SK-N-SH (cell line): ENCODE measurements at places on chromosomes 7 and 10.
A peak's percentile ranks its signal among the peaks of the same experiment; 100 is the strongest.

DNA sequence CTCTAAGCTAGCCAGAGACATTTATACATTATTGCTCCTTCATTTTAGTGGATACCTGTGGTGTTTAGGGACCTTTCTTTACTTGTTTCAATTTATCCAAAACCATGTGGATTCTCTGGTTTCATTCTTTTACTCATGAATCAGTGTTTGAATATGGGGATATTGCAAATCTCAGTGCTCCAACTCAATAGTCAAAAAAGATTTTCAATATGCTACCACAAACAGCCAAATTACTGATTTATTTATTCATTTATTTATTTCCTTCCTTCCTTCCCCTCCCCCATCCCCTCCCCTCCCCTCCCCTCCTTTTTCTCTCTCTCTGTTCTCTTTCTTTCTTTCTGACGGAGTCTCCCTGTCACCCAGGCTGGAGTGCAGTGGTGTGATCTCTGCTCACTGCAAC lies 253.1 kb upstream of the IMMP2L start:
- no peak for DNase-seq

- DNase-seq = no peak
Observed at GRCh38 chr10:104260775-104261115, 6.1 kb downstream of the GSTO1 start.

- no peak for DNase-seq
Observed at GRCh38 chr10:71077796-71078453, 134.4 kb upstream of the UNC5B start.

GRCh38 chr7:22083704-22084240 lies 138.1 kb upstream of the CDCA7L start:
- DNase-seq = no peak

DNA sequence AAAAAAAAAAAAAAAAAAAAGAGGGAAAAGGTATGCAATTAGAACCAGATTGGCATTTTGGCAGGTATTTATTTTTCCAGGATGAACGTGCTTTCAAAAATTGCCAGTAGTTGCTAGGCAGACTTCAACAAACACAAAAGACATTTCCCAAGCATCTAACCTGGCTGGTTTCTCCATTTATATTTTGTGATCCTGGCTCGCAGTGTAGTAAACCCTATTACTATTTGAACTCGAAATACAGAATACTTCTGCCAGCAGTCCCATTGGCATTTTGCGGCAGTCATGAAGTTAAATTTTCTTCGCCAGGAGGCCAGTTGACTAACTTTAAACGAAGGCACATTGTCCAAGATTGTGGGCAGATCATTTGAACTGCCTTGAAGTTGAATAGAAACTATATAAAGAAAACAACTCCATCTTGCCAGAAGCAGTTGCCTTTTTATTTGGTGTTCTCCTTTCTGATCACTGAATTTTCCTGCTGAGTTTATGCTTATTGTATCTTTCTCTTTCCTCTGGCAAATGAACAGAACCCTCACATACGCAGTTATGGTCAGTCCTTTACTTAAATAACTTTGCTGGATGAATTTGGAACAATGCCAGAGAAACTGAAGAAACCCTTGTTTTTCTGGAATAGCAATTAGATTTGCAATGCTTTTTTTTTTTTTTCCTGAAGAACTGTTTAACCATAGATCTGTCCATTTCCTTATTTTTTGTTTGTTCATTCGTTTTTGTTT lies 132.9 kb downstream of the BICC1 start:
- no peak for DNase-seq

- peak; percentile 29 for DNase-seq
Observed at GRCh38 chr10:17737027-17737965, 14.7 kb upstream of the TMEM236 start.

DNA sequence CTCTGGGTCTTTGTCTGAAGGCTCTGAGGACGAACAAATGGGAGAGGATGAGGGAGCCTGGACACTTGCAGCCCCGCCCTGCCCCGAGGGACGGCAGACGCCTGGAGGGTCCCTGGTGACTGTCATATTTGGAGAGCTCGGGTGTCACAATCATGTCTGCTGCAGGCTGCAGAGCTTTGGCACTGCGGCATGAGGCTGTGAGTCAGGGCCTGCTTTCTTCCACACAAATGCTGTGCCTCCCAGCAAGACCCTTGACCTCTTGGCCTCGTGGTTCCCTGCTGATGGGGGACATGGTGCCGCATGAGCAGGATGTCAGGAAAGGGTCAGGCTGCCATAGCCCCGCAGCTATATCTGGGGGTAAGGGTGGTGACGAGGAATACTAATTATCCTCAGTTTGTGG lies 64.9 kb upstream of the PPIF start:
- DNase-seq = no peak

- DNase-seq = no peak
Observed at GRCh38 chr7:13852281-13852968, 137.0 kb downstream of the ETV1 start.

DNA sequence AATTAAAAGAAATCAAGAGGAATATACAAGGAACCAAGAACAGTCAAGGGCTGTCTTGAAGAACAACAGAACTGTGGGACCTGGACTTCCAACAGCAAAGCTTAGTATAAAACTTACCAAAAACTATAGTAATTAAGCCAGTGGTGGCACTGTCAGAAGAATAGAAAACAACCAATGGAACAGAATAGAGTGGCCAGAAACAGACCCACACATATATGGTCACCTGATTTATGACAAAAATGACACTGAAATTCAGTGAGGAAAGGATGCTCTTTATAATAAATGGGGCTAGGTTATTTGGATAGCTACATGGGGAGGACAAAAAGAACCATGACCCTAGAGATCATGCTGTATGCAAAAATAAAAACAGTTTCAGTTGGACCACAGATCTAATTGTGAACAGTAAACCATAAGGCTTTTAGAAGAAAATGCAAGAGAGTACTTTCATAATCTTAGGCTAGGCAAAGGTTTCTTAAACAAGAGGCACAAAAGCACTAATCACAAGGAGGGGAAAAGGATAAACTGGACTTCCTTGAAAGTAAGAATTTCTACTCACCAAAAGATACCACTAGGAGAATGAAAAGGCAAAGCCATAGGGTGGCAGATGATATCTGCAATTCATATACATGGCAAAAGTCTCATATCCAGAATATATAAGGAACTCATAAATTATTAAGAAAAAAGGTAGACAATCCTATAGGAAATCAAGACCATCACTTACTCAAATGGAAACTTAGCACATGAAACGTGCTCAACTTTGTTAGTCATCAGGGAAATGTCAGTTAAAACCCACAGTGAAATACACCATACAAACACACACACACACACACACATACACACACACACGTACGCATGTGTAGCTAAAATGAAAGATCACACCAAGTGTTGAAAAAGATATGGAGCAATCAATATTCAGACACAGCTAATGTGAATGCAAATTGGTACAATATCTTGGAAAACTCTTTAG lies 20.8 kb downstream of the HYCC1 start:
- DNase-seq = no peak

DNA sequence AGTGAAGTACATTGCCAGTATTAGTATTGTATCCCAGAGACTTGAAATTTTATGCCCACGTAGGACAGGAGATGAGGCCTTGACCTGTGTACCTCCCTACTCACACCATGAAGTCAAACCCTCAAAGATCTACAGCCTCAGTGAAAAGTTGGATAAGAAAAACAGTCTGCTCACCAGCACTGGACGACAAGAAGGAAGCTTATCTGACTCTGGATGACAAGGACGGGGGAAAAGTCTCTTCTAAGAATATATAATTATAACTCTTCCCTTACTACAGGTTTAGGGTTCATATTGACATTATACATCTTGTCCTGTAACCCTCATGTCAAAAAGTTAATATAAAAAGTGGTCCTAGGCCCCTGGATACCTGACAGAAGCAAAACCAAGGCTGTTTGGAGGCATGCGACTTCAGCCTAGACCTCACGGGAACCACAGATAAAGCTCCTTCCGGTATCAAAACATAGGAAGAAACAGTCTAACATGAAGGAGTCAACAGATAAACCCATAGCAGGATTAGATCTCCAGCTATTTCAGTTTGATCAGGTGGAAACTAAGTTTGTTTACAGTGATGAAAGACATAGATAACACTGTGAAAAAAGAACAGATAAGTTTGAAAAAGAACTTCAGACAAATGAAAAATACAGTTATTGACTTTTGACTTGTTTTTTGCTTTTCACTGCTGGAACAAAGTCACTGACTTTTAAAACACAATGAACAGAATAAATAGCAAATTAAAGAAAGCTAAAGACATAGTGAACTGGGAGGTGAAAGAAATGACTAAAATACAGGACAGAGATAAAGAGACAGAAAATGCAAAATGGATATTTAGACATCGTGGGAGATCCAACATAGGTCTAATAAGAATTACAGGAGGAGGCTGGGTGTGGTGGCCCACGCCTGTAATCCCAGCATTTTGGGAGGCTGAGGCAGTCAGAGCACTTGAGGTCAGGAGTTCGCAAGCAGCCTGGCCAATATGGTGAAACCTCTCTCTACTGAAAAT lies 145.9 kb downstream of the PHTF2 start:
- no peak for DNase-seq

- no peak for DNase-seq
Observed at GRCh38 chr7:122413339-122413738, 108.8 kb upstream of the FEZF1 start.

- DNase-seq = no peak
Observed at GRCh38 chr7:90713628-90714027, 117.5 kb downstream of the CDK14 start.

DNA sequence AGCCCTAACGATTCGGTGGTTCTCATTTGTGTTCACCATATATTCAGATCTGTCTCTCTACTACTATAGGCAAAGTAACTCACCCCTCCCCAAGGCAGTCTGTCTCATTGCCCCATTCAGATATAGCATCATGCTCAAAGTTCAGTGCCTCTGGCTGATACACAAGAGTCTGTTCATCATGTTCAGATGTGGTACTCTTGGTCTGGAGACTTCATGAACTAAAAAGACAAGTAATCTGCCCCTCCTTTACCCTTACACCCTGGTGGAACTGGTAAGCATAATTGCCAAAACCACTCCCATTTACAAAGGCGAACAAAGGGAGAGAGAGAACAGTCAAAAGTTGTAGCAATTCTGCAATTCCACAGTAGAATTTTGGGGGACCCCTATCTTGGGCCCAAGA lies 29.9 kb downstream of the UMAD1 start:
- no peak for DNase-seq

GRCh38 chr7:155804897-155805825 lies 7.1 kb downstream of the SHH start:
- DNase-seq = peak; percentile 99

DNA sequence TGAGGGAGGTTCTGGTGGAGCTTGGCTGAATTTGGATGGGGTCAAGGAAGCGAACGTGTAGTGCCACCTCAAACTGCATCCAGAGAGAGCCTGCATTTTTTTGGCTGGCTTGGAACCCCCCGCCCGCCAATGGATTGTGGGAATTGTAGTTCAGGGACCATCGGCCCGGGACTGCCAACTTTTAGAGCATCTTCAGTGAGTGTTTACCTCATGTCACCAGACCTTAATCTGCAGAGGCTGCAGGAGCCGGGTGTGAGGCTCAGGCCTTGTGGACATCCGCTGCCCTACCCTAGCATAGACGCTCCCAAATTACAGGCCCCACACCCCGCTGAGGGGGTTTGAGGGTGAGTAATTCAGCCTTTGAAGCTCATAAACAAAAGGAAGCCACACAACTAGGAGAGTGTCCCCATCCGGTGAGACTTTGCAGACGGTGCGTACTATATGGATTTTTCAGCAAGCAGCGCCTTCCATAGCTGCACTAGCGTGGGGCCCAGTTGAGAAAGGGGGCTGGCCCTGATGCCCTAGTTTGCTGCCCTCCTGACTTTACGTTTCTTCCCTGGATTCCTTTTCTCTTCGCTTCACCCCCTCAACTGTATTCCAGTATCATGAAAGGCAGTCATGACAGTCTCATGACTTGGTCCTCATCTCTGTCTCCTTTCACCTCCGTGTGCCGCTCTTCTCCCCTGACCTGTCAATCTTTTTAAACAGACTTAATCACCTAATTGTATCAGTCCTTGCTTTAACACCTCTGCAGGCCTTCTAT lies 717 bp downstream of the CNPY4 start:
- peak; percentile 80 for DNase-seq

GRCh38 chr10:71981015-71981875 lies 17.1 kb downstream of the CHST3 start:
- DNase-seq = peak; percentile 47

DNA sequence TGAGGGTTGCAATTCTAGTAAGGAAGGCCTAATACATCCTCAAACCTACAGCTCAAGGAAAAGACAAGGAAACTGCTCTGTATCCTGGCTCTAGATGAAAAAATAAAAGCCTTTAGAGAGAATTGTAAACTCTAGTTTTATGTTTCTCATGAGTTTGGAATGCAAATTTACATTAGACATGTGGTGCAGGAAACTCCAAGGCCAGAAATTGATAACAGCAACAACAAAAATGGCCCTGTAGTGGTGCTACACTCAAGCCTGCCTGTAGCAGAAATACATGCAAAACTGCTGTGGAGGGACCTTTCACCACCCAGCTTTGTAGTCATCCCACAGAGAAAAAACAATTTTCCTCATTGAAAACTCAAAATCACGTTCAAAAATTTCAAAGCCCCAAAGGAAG lies 546.7 kb upstream of the LRRN3 start:
- no peak for DNase-seq

DNA sequence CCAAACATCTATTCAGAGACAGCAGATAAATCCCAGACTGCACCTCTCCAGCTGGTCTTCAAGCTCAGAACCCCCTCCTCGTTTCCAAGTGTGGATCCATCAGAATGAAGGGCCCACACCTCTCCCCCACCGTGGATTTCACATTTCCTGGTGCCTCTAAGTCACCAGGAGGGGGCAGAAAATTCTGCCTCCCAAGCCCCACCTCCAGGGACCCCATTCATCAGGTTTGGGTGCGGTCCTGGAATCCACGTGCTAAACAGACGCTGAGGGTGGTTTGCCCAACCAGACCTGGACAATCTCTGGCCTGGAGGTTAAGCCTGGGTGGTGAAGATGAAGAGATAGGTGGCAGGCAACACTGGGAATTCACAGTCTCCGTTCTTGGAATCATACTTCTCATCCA lies 92.4 kb downstream of the WDR11 start:
- peak; percentile 36 for DNase-seq

GRCh38 chr10:70756700-70757360 lies 28.3 kb downstream of the TBATA start:
- no peak for DNase-seq

GRCh38 chr7:70893971-70894715 lies 237.8 kb upstream of the GALNT17 start:
- DNase-seq = no peak

DNA sequence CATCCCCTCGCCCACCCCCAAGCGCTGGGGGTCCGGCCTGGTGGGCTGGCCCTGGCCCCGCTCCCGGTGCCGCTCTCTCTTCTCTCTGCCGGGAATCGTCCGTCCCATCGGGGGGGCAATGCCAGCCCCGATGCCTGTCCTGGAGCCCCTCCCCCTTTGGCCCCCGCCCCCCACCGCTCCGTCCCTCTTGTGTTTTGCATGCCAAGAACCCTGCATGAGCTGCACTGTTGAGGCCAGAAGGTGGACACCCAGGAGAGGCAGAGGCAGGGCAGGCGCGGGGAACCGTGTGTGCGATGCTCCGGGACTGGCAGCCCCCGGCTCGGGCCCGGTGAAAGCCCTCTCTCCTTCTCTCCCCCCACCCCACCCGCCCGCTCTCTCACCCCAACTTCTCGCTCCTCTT lies 22.1 kb upstream of the HSPB1 start:
- peak; percentile 91 for DNase-seq
